ENCODE measurements at places on chromosomes 1 and 21.

DNA sequence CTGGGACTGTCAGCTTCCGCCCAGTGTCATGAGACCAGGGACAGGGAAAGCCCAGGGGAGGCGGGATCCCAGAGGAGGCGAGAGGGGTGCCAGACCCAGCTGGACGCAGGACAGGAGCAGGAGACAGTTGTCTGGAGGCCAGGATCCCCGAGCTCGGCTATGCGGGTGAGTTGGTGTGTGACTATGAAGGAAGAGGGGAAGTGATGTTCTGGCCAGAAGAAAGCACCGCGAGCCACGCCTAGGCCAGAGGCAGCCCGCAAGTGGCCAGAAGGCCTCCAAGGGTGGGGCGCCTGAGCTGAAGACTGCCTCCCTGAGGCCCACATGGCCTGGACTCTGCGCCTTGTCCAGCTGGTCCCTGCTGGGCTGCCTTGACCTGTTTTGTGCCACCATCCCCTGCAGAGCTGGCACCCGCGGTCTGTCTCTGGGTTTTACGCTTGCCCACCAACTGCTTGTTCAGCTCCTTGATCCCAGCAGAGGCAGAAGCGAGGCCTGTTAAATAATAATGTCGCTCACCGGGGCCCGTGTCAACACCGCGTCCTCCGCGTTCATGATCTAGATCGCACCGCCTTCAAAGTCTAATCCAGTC is 85.2 kb upstream of the ACTL8 start:
- DNase-seq, result no peak

- peak; percentile 71 for DNase-seq
Observed at GRCh38 chr1:198880818-198881597, 242.2 kb downstream of the PTPRC start.

DNA sequence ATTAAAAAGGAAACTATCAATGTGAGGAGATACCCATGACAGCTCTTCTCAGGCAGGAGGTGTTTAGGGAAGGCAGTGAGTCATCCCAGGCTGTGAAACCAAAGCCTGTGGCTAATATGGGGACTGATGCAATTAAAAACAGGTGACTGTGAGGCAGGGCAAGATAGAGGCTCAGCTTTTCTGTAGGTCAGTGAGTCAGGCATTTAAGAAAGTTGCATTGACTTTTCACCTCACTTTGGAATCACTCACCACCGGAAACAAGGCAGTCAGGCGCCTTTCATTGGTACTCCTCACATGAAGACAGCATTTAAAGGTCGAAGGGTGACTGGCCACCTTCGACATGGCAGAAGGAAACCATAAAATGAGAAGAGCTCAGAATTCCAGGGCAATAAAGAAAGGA is 54.5 kb downstream of the PAPPA2 start:
- DNase-seq, result no peak

GRCh38 chr1:56258371-56258770 is 321.0 kb downstream of the PLPP3 start:
- no peak for DNase-seq

DNA sequence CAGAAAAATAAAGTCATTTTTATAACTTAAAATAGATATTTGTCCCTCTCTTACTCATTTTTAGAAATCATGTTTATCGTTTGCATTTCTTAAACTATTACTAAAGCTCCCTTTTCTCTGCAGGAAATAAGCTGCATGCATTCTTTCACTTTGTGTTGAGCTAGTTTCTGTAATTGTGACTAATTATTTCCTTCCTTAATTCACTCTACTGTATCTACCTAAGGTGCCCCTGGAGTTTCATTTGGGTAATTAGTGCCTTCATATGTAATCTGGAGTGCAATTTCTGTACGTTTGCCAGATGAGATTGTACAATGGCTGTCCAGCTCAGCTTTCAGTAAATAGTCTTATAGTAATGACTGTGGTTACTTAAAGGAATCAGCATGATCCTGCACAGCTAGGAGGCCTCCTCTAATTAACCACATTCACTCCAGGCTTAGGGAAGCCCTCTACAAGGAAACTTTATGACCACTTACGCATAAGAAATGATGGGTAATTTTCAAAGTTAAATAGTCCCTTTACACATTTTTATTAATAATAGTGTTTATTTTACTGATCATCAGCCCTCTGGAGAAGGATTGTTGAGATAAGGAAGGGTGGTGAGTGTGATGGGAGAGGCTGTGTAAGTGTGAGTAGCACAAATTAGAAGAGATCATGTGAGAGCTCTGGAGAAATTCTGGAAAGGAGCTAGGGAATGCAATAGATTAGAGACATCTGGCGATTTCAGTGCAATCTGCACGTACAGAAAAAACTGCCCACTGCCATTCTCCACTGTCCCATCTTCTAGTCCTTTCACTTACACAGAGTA is 86.8 kb downstream of the LRRC8C start:
- no peak for DNase-seq

GRCh38 chr1:101316256-101316655 is 79.4 kb downstream of the S1PR1 start:
- DNase-seq, result no peak

Data from AG08395 (cell line).